ENCODE measurements at places on chromosomes 1 and 21. TPM values are rescaled to one million over a fixed set of nuclear protein-coding genes. Genes with fewer than 3 reads are reported as not detected.

Gene COL11A1
- 8.4 TPM for total RNA-seq

Gene CFAP126
- total RNA-seq: not detected

GRCh38 chr1:245810181-245810769, 655.5 kb downstream of the KIF26B start:
- no peaks in the 10 kb centered on the region for H3K36me3 ChIP-seq
- no peaks in the 10 kb centered on the region for H3K4me1 ChIP-seq
- H3K4me3 ChIP-seq: no peak overlapping the region
- DNase-seq: no peak

- DNase-seq: peak; percentile 75
- H3K36me3 ChIP-seq: no peaks in the 10 kb centered on the region
- no peak overlapping the region for H3K27ac ChIP-seq
- H3K4me3 ChIP-seq: no peak overlapping the region
Measured at GRCh38 chr1:206890125-206891060, 6.8 kb upstream of the IL24 start.
